ENCODE measurements at places on chromosomes 7 and 10. TPM values are rescaled to one million over a fixed set of nuclear protein-coding genes. Genes with fewer than 3 reads are reported as not detected.

The HTR5A gene
- not detected for total RNA-seq

The DENND2A gene
- 0.41 TPM for total RNA-seq

The SRRM3 gene
- 8.7 TPM for total RNA-seq

The TSPAN12 gene
- 0.52 TPM for total RNA-seq

The GRM3 gene
- total RNA-seq: not detected

The BLNK gene
- total RNA-seq: not detected
